Stimulated activated CD4-positive, alpha-beta T cell treated with anti-CD3 and anti-CD28 coated beads, TNF-alpha, amount 100 ng/mL, for 1 hour (primary cell): ENCODE measurements at places on chromosomes 2 and 18.

DNA sequence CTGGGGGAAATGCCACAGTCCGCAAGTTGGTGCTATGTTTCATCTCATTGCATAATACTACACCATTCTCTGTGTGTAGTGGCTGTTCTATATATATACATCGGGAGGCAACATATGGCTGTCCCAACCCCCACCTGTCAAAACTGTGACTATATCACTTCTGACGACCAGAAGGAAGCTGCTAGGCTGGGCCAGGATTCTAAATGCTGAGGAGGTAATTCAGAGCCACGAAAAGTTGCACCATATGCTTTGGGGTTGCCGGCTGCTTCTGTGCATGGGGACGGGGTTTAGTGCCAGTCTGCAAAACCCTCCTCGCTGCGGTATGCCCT, 117.3 kb downstream of the MSH2 start:
- no peak for DNase-seq

- no peak for DNase-seq
Measured at GRCh38 chr2:62698653-62699052, 6.9 kb upstream of the EHBP1 start.

DNA sequence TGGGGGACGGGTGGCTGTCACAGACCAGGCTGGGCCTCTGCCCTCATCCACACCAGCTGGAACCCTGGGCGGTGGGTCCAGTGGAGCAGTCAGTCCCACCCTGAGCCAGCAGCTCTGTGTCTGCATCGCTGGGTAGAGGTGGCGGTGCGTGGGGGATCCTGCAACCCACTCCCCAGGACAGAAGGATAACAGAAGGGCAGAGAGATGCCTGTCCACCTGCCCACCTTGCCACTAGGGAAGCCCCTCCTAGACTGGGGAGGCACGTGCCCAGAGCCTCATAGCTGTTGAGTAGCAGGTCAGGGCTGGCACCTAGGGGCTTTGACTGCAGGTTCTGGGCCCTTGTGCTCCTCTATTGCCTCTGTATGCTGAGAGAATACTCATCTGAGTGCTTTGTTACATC, 2.4 kb downstream of the ATOH8 start:
- DNase-seq = no peak

DNA sequence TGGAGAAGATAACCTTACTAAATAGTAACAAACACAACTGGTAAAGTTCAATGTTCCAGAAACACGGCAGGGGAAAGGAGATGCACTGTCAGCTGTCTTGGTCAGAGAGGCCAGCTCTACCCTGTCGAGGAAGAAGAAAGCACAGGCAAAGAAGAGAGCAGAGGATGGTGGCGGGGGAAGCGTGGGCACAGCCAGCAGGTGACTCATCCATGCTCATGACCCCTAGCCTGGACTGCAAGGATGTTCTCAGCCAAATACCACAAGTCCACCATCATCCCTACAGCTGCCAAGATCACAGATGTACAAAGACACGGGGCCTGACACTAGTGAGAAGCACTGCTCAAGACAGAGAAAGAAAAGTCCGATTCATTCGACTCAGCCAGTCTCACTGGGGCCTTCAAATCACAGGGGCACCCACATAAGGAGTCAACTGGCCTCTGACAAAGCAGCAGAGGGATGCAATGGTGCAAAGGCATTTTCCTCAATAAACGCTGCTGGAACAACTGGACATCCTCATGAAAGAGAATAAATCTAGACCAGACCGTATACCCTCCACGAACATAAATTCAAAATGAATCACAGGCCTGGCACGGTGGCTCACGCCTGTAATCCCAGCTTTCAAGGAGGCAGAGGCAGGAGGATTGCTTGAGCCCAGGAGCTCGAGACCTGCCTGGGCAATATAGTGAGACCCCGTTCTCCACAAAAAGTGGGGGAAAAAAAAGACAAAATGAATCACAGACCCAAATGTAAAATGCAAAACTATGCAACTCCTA, 5.6 kb downstream of the DTYMK start:
- DNase-seq = no peak

DNA sequence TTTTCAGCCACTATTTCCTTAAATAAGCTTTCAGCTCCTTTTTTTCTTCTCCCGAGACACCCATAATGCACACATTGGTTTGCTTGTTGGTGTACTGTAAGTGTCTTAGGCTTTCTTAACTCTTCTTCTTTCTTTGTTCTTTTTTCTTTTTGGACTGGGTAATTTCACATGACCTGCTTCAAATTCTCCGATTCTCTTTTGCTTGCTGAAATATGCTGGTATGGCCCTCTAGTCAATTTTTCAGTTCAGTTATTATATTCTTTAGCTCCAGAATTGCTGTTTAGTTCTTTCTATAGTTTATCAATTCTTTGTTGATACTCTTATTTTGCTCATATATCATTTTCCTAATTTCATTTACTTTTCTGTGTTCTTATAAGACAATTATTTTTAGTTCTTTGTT, 15.3 kb downstream of the FASTKD2 start:
- DNase-seq = no peak

GRCh38 chr2:205849136-205849535, 166.8 kb downstream of the NRP2 start:
- no peak for DNase-seq

GRCh38 chr2:149313512-149313972, 16.8 kb upstream of the LYPD6 start:
- no peak for DNase-seq

GRCh38 chr2:113233593-113234550, 44.8 kb downstream of the PAX8 start:
- DNase-seq = no peak

GRCh38 chr18:28690836-28691495, 514.0 kb upstream of the CDH2 start:
- DNase-seq = no peak

- DNase-seq = no peak
Measured at GRCh38 chr2:232372231-232373208, 6.0 kb upstream of the ALPP start.

DNA sequence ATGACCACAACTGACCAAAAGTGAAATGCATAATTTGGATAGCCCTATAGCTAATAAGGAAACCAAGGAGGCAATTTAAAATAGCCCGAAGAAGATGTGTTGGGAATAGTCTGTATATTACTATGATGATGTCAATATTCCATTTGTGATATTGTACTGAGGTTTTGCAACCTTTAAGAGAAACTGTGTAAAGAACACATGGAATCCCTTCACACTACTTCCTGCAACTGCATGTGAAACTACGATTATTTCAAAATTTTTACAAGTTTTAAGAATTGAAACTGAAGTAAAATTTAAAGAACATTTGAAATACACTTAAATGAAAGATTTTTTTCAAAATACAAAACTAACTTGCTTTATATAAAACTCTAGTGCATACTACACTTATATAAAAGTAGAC, 504.3 kb upstream of the ID2 start:
- no peak for DNase-seq

DNA sequence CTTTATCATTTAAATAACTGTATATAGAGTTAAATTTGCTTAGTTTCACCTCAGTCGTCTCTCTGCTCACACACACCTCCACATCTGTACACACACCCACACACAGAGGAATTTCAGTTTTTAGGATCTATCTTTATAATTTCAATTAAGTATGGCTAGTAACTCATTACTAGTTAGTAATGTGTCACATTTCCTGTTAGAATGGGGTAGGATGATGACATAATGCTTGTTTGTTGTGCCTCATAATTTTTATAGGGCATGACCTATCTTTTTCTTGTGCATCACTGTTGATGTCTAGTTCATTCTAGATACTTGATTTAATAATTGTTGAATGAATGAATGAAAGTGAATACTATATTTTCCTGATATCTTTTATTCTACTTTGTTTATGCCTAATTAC, 108.6 kb downstream of the AGPS start:
- no peak for DNase-seq

GRCh38 chr18:72910045-72910444, 42.3 kb upstream of the NETO1 start:
- DNase-seq = no peak

DNA sequence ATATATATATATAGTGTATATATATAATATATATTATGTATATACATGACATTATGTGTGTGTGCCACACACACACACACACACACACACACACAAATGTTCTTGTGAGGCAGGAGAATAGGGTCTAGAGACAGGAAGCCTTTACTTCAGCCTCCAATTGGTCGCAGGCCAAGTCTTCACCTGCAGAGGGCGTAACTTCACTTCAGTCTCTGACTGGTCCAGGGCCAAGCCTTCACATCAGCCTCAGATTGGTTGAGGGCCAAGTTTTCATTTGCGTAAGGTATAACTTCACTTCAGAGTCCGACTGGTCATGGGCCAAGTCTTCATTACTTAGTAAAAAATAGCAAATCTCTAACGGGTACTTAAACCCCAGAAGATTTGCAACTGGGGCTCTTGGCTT, 13.2 kb upstream of the SS18 start:
- no peak for DNase-seq

GRCh38 chr18:12995424-12995823, 4.3 kb downstream of the CEP192 start:
- DNase-seq = no peak

- DNase-seq = no peak
Measured at GRCh38 chr2:39608686-39609441, 56.9 kb upstream of the TMEM178A start.
